CD4-positive, alpha-beta T cell (primary cell): ENCODE measurements at places on chromosomes 16 and 17. TPM values are rescaled to one million over a fixed set of nuclear protein-coding genes. Genes with fewer than 3 reads are reported as not detected.

- DNase-seq = no peak
- H3K27me3 ChIP-seq = peaks cover 4% of the 10 kb centered on the region
- no peaks in the 10 kb centered on the region for H3K4me1 ChIP-seq
- no peak overlapping the region for H3K27ac ChIP-seq
- H3K36me3 ChIP-seq = no peaks in the 10 kb centered on the region
Measured at GRCh38 chr17:5871666-5872065, 198.5 kb upstream of the WSCD1 start.

DNA sequence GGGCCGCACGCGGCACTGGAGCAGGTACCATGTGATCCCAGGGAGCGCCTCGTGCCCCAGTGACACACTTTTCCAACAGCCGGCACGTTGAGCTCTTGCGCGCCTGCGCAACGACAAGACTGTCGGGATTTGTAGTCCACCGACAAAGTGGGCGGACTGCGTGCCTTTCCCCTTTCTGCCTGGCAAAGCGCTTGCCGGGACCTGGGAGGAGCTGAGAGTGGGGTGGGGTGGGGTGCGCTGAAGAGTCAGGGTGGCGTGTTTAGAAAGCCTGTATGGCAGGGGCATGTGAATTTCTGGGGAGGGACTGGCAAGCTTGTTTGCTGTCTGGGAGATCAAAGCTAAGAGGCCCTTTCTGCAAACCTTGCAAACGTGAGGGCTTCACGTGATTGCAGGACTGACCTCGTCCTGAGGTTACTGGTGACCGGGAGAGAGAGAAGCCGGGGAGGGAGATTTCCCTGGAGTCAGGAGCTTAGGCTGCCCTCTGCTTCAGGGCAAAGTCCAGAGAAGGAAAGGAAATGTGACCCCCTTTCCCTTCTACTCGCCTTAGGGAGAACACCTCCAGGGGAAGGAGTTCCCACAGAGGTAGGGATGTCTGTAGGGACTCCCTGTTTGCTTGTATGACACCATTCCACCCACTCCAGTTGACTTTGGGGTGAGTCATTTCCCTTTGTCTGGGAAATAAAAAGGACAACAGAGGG is 429 bp upstream of the NR1D1 start:
- peaks cover 18% of the 10 kb centered on the region for H3K36me3 ChIP-seq
- peaks cover 97% of the 10 kb centered on the region for H3K4me1 ChIP-seq
- H3K27me3 ChIP-seq = no peaks in the 10 kb centered on the region
- peak overlapping the region; percentile 85 for H3K4me3 ChIP-seq

DNA sequence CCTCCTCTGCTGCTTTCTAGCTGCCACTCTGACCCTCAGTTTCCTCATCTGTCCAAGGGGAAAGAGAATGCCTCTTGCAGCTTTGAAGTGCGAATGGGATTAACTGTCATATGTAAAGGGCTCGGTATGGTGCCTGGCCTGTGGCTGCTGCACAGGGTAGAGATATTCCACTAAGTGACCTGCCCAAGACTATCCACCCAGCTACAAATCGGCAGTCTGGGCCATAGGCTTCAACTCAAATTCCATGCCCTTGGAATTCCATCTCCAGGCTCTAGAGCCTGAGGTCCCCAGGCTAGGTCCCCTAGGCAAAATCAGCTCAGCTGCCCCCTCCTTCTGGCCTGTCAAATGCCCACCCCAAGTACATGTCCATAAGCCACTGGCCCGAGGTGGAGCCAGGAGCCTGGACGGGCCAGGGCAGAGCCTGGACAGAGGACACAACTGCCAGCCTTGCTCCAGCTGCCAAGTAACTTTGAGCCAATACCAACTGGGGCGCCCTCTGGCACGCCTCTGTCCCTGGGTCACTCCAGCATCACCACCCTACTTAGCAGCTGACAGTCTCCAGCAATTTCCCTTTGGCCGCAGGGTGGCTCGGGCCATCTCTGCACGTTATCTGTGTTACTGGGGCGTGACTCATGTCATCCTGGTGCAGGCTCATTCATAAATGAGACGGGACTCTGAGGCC is 57.2 kb downstream of the SDK2 start:
- H3K36me3 ChIP-seq = no peaks in the 10 kb centered on the region
- peaks cover 37% of the 10 kb centered on the region for H3K4me1 ChIP-seq
- no peak for DNase-seq
- no peak overlapping the region for H3K27ac ChIP-seq

SPAG7 gene
- 30.2 TPM for total RNA-seq

KCNJ2 gene
- total RNA-seq = not detected

GCGR gene
- total RNA-seq = not detected

MT1E gene
- 2.9 TPM for total RNA-seq
